ENCODE measurements at places on chromosomes 3 and 15. TPM values are rescaled to one million over a fixed set of nuclear protein-coding genes. Genes with fewer than 3 reads are reported as not detected.

NEIL1 gene
- 2.4 TPM for total RNA-seq

DNASE1L3 gene
- total RNA-seq, result not detected

SPATA12 gene
- 0.32 TPM for total RNA-seq

CNTN3 gene
- total RNA-seq, result not detected

PSTPIP1 gene
- 0.25 TPM for total RNA-seq

GOLGA8J gene
- total RNA-seq, result not detected

SIDT1 gene
- total RNA-seq, result 0.52 TPM

GLDN gene
- not detected for total RNA-seq

FGD5 gene
- total RNA-seq, result 0.04 TPM

GOLGA8T gene
- 1.9 TPM for total RNA-seq

CNOT10 gene
- total RNA-seq, result 28.5 TPM

FETUB gene
- 0.23 TPM for total RNA-seq

GRAMD2A gene
- 0.22 TPM for total RNA-seq

GRAMD1C gene
- total RNA-seq, result 0.52 TPM

Data from A549 treated with dexamethasone at 1 μM for 4 hours (cell line).